Smooth muscle cell of the coronary artery (primary cell): ENCODE measurements at places on chromosomes 4 and X. TPM values are rescaled to one million over a fixed set of nuclear protein-coding genes. Genes with fewer than 3 reads are reported as not detected.

SCD5 gene
- total RNA-seq: 16.0 and 26.2 TPM in 2 replicates

RHOH gene
- not detected in 2 replicates for total RNA-seq

CDX4 gene
- not detected in 2 replicates for total RNA-seq

CT45A1 gene
- total RNA-seq: not detected in 2 replicates

ATP10D gene
- 21.1 and 34.3 TPM in 2 replicates for total RNA-seq

P2RY8 gene
- under 0.01 TPM in 1 of 2 replicates, not detected in the other for total RNA-seq

SH3D19 gene
- 13.0 and 13.2 TPM in 2 replicates for total RNA-seq

NHSL2 gene
- total RNA-seq: 0.45 and 3.6 TPM in 2 replicates

SPRY1 gene
- total RNA-seq: 6.9 and 21.9 TPM in 2 replicates

RAB40AL gene
- total RNA-seq: 0.08 and 0.82 TPM in 2 replicates

STK32B gene
- total RNA-seq: 0.30 and 1.6 TPM in 2 replicates

HPSE gene
- total RNA-seq: 0.23 and 0.59 TPM in 2 replicates
